Activated T-helper 1 cell treated with anti-CD3 and anti-CD28 coated beads, Interleukin-2, amount 50 U/mL, for 16 hours (primary cell): ENCODE measurements at places on chromosomes 4 and X.

DNA sequence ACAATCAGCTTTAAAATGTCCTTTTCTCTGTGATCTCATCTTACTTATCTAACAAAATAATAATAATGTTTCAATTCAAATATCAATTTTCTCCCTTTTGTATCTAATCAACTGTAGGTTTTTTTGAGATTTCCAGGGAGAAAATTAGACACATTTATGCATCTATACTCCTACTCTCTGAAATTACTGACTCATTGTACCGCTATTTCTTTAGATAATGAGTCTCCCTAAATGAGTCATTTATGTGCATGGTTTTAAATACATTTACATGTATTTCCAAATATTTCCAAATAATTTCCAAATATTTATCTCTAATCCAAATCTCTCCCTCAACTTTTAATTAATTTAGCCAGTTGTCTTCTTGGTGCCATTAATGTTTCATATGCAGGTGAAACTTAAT, 621.0 kb downstream of the TECRL start:
- no peak for DNase-seq

DNA sequence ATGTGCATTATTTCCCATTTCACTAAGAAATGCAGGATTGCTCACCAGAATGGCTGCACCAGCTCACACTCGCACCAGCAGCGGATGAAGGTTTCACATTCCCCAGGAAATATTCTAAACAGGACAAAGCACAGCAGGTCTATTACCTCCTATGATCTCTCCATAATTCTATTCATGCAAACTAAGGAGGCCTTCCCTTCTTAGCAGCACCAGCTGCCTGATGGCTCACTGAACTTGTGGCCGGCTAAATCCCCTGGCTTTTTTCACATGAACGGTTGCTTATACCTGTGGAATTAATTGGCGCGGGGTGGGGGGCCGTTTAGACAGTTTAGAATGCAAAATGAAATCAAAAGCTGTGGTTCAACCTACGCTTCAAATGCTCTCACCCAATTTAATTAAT, 73.5 kb upstream of the SRD5A3 start:
- DNase-seq, result no peak

DNA sequence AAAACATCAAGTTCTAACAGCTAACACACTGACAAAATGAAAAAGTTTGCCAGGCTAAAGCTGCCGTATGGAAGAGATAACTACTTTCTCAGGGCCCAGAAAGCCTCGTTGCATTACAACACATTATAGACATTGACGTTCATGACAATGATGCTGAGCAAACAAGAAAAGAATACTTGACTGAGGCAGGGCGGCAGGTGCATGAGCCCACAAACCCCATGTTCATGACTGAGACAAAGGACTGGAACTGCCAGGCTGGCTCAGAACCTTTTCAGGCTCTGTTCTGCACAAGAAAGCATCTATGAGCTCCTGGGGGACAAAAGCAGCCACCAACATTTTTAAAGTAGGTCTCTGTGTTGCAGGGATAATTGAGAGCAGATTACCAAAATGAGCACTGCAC, 13.6 kb downstream of the TLR6 start:
- no peak for DNase-seq

GRCh38 chr4:16329125-16329796, 103.0 kb upstream of the TAPT1 start:
- DNase-seq, result no peak

- DNase-seq, result no peak
Measured at GRCh38 chr4:172778583-172778982, 390.0 kb upstream of the GALNT7 start.

DNA sequence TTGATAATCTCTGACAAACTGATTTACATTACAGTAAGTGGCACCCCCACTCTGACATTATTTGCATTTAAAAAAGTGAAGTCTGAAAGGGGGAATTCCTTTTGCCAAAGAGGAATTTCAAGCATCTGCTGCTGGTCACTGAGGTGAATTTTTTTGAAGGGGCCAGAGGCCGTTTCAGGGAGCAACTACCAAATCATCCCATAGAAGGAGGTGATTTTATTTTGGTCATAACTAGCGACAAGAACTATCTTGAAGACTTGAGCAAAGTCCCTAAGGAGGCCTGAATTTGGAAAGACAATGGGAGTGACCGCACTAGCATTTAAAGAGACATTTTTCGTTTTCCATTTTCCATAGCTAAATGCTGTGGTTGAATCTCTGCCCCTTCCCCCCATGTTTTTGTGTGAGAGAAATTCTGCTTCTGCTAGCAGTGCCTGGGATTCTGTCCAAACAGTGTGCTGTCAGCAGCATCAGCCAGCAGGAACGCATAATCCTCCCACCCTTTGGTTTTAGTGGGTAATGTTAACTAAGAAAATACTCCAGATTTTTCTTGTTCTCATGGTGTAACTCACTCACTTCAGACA, 110.1 kb upstream of the MED14 start:
- DNase-seq, result no peak
